MCF 10A (cell line): ENCODE measurements at places on chromosomes 16 and 17. TPM values are rescaled to one million over a fixed set of nuclear protein-coding genes. Genes with fewer than 3 reads are reported as not detected.

CLDN6 gene
- not detected in 2 replicates for total RNA-seq

NT5M gene
- total RNA-seq, result 5.0 and 5.5 TPM in 2 replicates

ADORA2B gene
- 21.7 and 26.0 TPM in 2 replicates for total RNA-seq

PIK3R6 gene
- total RNA-seq, result not detected in 2 replicates

EME1 gene
- 6.0 and 6.7 TPM in 2 replicates for total RNA-seq

SLC16A5 gene
- 26.0 and 33.1 TPM in 2 replicates for total RNA-seq

C16orf46 gene
- 0.66 and 3.8 TPM in 2 replicates for total RNA-seq

TLCD3A gene
- total RNA-seq, result 28.4 and 31.6 TPM in 2 replicates

TBC1D3I gene
- total RNA-seq, result 0.96 and 1.1 TPM in 2 replicates

MBTD1 gene
- total RNA-seq, result 7.4 and 7.7 TPM in 2 replicates

KRT25 gene
- not detected in 2 replicates for total RNA-seq

TBC1D3E gene
- 3.8 TPM in 2 replicates for total RNA-seq

BPTF gene
- total RNA-seq, result 54.9 and 63.7 TPM in 2 replicates

RTN4RL1 gene
- total RNA-seq, result 2.9 and 3.6 TPM in 2 replicates

TM4SF5 gene
- total RNA-seq, result not detected in 2 replicates

GJC1 gene
- 6.9 and 7.9 TPM in 2 replicates for total RNA-seq

CLEC3A gene
- total RNA-seq, result not detected in 2 replicates

CIITA gene
- 0.12 TPM in 1 of 2 replicates, not detected in the other for total RNA-seq

KRTAP4-5 gene
- total RNA-seq, result not detected in 2 replicates

CFAP97D1 gene
- total RNA-seq, result not detected in 2 replicates

CD79B gene
- not detected in 2 replicates for total RNA-seq
